Lung (tissue), 17 donors: ENCODE measurements at places on chromosomes 4 and X. TPM values are rescaled to one million over a fixed set of nuclear protein-coding genes. Genes with fewer than 3 reads are reported as not detected.

GRCh38 chrX:136030303-136031191, 45.3 kb downstream of the SLC9A6 start:
- DNase-seq = peak; percentile 84

GRCh38 chr4:176981551-176981950, 188.8 kb upstream of the VEGFC start:
- peak; percentile 53 for DNase-seq

DNA sequence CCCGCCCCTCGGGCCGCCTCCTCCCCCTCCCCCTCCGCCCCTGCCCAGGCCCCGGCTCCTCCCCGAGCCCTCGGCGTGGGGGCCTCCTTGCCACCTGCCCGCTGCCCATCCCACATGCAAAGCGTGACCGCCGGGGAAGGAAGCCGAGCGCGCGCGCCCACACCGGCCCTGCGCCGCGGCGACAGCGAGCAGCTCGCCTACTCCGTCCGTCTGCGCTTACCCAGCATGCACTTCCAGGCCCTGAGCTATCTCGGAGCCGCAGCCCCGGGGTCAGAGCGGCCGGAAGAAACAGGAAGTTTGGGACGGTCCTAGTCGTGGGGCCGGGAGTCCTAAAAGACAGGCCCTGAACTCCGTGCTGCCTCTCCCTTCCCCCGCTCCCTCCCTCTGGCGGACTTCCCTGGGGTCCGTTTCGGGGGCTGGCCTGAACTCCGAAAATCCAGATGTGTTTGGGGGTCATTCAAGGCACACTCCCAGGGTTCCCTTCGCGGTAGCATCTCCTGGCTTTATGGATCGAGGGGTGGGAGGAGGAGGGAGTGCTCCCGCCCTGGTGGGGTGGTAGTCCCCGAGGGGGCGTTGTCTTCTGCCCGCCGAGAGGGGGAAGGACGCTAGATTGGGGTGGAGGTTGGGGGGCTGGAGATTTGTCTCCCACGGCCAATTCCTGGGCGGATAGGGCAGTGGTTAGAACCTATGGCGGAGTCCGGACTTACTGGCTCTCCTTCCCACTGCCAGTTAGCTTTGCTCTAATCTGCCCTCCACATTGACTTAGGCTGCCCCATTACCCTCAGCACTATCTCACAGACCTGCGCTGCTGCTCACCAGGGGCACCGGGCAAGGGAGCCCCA, 25.0 kb upstream of the BCORL1 start:
- DNase-seq = peak; percentile 81

DNA sequence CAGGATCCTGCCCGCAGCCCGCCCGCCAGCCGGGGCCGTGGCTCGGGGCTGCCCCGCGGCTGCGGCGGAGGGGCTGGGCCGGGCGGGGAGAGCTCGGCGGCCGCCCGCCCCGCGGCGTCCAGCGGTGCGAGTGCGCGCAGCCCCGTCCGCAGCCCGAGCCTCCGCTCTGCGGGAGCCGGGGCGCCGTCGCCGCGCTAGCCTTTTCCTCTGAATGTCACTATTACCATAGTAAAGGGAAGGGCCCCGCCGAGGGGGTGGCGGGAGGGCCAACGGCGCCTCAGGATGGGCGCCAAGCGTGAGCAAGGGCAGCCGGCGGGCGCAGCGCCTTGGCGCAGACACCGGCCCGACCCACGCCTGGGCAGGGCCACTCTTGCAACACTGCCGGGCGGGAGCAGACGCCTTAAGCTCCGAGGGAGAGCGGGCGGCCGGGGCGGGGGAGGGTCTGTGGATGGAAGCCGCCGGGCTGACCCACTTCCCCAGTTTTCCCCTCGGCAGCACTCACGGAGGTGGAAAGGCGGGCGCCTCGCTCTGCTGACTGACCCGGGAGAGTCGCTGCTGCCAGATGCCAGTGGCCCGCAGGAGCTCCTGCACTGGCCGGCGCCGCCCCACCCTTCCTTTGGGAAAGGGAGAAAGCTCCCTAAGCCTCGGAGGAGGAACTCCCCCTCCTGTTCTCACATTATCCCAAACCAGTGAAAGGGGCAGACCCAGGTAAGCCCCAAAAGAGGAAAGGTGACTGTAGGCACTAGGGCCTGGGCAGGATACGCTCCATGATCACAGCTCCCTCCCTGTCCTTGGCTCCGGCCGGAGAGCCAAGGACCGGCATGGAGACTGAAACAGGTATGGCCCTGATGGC, 329.4 kb downstream of the HNRNPD start:
- peak; percentile 79 for DNase-seq

DNA sequence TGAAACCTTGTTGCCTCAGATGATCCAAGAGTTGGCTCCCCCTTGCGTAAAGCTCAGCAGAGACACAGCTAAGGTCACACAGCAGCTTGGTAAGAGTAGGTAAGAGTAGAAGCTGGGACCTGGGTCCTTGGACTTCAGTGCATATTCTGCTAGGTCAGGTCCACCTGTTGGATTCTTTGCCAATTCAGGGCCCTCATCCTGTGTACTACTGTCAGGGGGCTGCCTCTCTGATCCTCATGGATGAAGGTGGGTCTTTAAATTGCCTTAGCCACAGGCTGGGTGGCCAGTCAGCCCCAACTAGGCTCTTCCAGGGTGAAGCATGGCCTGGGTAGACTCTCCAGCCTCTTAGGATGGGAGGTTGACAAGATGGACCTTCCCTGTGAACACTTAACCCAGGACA, 155.8 kb downstream of the AMMECR1 start:
- DNase-seq = no peak

DNA sequence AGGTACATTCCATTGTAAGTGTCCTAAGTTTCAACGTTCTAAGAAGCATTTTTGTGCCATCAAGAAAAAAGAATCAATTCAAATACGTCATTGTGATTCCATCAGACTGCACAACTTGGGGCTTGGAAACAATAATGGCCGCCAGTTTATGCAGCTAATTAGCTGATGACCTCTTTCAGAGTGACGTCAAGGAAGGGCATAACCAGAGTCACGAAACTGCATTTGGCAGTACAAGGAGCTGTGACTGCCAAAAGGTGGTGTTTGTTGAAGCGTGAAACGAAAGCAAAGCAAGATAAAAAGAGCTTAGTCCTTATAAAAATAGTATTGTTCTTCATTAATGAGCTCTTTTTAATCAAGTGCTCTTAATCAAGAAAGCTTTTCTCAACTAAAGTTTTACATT, 81.1 kb upstream of the SH3RF1 start:
- DNase-seq = peak; percentile 84

DNA sequence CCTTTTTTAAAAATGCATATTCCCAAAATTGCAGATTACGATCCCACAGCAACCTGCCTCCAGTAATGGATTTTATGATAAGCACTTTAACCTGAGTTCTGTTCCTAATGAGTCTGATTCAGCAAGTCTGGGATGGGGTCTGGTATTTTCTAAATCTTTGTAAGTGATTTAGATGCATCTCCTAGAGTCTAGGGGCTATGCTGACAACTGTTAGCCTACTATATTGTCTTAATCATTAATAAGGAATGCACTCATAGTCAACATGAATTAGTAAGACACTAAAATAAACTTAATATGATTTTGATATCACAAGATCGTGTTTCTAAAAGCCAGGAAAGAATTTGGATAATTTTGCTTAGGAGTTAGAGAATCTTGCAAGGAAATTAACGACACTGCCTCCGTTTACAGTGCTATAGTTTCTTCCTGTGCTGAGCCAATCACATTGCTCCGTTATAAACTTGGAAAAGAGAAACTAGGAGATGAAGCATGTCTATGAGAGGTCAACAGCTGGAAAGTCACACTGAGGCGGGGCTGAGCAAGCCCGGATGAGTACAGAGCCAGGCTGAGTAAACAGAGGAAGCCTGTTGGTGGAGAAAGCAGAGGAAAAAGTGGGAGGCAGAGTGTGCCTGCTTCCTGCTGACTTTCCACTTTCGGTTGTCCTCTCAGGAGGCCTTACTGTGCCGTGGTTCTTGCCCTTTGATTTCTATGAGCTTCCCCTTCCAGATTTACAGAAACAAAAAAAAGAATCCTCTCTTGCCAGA, 5.4 kb downstream of the SCARB2 start:
- peak; percentile 94 for DNase-seq

- peak; percentile 16 for DNase-seq
These were observed 115.0 kb downstream of the VCX3B start for GRCh38 chrX:8579602-8580001.

- DNase-seq = no peak
These were observed 297.2 kb downstream of the IQCM start for GRCh38 chr4:149518471-149518870.

DNA sequence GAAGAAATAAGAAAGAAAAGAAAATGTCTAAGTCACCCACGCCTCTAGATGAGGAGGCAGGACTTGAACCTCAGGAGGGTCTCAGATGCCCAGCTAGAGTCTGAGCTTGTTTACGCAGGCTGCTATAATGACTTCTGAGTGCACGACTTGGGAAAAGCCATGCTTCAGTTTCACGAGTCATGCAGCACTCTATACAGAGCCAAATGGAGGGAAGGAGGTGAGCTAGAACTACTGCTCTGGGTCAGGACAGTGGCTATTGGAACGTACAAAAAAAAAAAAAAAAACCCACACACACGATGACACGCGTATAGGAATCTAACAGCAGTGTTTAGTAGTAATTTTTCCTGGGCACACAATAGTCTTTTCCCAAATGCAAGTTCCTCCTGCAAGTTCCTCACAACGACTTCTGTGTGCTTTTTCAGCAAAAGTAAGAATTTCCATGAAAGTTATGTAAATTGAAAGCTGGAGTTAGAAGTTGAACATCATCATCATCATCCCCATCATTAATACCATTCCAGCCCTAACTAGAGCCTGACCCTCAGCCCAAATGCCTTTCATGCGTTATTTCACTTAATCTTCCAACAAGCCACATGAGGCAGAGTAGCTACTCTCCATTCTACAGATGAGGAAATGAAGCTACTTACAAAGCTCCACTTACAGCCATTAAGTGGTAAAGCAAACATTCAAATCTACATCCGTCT, 36.6 kb downstream of the IRF2 start:
- DNase-seq = no peak

DNA sequence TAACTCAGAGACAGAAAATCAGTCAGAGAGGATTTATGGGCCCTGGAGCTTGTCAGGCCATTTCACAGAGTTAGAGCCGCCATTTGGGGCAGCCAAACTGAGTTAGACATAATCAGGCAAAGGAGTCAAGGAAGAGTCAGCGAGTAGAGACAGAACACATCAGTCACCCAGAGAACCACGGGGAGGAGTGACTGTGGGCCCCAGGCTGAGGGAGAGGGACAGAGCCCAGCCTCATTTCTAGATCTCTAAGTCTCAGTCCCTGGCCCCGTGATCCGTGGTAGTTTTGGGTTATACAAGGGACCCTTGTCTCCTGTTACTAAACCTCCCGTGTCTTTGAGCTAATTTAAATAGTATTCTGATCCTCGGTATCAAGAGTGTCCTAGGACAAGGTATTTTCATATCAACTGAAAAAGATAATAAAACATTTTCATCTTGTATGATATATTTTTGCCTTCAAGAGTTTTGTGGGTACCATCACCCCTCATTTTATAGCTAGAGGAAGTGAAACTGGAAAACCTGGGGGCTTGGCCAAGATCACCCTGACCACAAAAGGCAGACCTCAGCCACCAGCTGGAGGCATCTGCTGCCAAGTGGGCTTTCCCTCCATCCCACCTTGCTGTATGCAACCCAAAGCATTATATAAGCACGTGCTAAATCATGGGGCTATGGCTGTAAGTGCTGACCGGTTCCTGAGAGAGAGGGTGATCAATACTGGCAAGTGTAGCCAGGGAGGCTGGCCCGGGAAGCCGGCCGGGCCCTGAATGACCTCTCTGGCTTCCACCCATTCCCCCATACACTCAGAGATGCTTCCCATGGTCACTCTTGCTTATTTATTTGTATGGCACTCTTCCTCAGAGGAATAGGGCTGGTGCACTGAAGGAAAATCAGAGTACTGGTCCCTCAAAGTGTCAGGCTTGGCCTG, 204.1 kb downstream of the BCOR start:
- no peak for DNase-seq

GRCh38 chrX:151714362-151714761, 1.5 kb upstream of the FATE1 start:
- DNase-seq = no peak

DNA sequence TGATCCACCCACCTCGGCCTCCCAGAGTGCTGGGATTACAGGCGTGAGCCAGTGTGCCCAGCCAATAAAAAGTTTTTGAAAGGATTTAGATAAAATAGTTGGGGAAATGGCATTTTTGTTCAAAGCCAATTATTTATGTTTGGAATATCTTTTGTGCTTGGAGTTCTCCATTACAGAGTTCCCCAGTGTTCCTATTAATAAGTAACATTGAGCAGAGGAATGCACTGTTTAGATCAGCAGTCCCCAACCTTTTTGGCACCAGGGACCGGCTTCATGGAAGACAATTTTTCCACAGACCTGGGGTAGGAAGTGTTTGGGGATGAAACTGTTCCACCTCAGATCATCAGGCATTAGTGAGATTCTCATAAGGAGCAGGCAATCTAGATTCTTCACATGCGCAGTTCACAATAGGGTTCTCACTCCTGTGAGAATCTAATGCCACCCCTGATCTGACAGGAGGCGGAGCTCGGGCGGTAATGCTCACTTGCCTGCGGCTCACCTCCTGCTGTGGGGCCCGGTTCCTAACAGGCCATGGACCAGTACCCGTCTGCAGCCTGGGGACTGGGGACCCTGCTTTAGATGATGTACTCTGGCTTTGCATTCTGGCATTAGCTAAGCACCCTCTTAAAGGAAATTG, 8.3 kb downstream of the PKD2 start:
- DNase-seq = no peak

- no peak for DNase-seq
These were observed 47.4 kb downstream of the MAMLD1 start for GRCh38 chrX:150410513-150410912.

DNA sequence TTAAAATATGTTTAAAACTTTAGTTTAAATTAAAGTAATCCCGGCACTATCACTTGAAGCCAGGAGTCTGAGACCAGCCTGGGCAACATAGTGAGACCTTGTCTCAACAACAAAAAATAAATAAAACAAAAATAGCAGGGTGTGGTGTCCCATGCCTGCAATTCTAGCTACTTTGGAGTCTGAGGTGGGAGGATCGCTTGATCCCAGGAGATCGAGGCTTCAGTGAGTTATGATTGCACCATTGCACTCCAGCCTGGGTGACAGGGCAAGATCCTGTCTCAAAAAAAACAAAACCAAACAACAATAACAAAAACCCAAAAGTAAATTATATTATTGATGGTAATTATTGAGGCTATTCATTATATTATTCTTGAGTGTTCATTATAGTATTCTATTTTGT, 9.9 kb upstream of the PDLIM5 start:
- DNase-seq = no peak

The PRR32 gene
- not detected for total RNA-seq

The PABPC4L gene
- 0.67 TPM for total RNA-seq

The SPARCL1 gene
- total RNA-seq = 294 TPM

The SCML2 gene
- 0.74 TPM for total RNA-seq

The SMC1A gene
- total RNA-seq = 27.8 TPM

The GUCY1A1 gene
- 115 TPM for total RNA-seq
